ENCODE measurements at places on chromosomes 7 and 10.

DNA sequence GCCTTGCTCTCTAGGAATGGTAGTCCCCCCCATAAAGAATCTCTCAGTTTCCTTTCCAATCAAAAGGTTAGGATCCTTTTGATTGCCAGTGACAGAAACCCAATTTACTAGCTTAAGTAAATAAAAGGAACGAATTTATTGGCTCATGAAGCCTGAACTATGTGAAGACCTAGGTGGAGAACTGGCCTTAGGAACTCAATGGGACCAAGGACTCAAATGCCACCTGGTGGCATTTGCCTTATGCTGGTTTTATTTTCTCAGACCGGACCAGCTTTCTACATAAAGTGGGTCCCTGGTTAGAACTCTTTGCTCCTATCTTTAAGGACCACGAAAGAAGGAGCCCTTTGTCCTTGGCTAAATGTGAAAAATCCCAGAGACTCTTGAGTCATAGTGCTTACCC lies 25.4 kb downstream of the CFTR start:
- DNase-seq, result no peak

- DNase-seq, result no peak
Measured at GRCh38 chr10:11682267-11682683, 59.9 kb upstream of the ECHDC3 start.

GRCh38 chr10:123645615-123646014 lies 20.5 kb upstream of the GPR26 start:
- no peak for DNase-seq

DNA sequence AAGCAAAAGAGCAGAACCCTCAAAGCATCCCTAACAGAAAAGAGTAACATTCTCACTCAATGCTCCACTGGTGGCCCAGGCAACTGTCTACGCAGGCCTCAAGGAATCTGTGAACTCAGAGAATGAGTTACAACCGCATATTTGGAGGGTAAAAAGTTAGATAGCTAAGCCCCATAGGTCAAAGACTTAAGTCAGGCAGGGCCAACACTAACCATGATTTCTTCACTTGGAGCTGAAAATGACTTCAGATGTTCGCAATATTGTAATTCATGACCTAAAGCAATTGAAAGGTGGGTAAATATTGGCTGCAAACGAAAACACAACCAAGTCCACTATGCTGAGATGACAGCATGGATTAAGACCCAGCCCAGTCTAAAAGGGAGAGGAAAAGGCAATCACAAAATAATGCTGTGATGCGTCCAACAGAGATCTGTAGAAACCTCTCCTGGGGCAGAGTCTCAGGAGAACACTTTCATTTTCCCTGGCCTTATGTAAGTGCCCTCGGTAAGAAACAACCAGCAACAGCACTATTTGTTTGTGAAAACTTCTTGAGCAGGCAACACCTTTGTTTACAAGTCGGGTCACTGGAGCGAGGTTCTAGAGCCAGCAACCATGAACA lies 176.5 kb downstream of the TNS3 start:
- no peak for DNase-seq

DNA sequence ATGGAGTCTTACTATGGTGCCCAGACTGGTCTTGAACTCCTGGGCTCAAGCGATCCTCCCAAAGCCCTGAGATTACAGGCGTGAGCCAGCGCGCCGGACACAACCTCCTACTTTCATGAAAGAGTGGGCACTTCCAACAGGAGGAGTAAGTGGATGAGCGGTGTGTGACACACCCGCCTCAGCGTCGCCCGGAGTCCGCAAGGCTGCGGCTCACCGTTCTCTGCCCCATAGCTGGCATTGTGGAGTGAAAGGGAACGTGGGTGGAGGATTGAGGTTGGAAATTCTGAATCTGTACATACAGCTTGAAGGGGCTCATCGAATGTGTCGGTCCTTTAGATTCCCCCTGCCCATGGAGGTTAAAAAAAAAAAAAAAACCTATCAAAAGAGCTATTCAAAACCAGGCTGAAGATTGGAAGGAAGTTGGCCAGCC lies 524 bp upstream of the PRXL2A start:
- peak; percentile 37 for DNase-seq

- no peak for DNase-seq
Measured at GRCh38 chr10:130914367-130914766, 397.2 kb downstream of the TCERG1L start.

DNA sequence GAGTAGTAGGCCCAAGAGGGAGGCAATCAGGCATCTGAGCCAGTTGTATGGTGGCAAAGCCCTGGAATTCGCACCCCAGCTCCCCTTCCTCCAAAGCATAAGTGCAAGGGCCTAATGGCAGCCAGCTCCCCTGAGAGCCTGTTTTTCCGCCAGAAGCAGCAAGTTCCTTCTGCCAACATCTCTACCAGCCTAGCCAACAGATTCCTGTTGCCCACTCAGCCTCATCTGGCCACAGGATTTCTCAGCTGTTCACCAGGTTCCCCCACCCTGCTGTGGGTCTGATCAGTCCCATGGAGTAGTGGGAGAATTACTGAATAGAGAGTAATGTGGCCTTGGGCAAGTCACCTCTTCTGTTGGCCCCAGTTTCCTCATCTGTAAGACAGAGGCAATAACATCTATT lies 186.2 kb upstream of the PDE1C start:
- DNase-seq, result no peak

All from activated CD8-positive, alpha-beta memory T cell treated with anti-CD3 and anti-CD28 coated beads for 48 hours (primary cell).